ENCODE measurements at places on chromosomes 6 and 20.
A peak's percentile ranks its signal among the peaks of the same experiment; 100 is the strongest.

GRCh38 chr6:149988550-149989346, 25.0 kb downstream of the ULBP1 start:
- no peak for DNase-seq

- no peak for DNase-seq
These were observed 63.3 kb downstream of the TSPYL4 start for GRCh38 chr6:116190550-116190949.

GRCh38 chr6:56483929-56484328, 158.8 kb downstream of the DST start:
- no peak for DNase-seq

- no peak for DNase-seq
These were observed 269.1 kb downstream of the CD83 start for GRCh38 chr6:14386668-14387067.

- DNase-seq, result no peak
These were observed 538.0 kb upstream of the ID4 start for GRCh38 chr6:19299129-19299528.

- no peak for DNase-seq
These were observed 70.5 kb downstream of the CNKSR3 start for GRCh38 chr6:154440022-154440421.

DNA sequence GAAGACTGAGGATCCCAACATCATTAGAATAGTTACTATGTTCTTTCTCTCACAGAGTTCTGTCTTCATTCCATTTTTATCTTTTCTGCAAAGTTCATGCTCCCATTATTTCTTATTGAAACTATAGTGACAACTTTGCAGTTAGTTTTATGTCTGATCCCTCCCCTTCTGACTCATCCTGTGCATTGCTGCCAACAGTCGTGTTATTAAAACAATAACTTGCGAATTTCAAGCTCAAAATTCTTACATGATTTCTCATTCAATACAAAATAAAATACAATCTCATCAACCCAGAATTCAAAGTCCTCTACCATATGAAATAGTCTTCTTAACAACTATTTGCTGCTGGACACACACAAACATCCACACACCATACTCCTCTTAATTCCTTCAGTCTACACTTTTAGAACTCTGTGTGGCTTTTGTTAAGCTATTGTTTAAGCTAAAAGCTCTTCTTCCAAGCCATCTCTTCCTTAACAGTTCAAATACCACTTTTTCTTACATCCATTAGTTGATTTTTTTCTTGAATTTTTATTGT, 261.4 kb upstream of the IRAK1BP1 start:
- no peak for DNase-seq

DNA sequence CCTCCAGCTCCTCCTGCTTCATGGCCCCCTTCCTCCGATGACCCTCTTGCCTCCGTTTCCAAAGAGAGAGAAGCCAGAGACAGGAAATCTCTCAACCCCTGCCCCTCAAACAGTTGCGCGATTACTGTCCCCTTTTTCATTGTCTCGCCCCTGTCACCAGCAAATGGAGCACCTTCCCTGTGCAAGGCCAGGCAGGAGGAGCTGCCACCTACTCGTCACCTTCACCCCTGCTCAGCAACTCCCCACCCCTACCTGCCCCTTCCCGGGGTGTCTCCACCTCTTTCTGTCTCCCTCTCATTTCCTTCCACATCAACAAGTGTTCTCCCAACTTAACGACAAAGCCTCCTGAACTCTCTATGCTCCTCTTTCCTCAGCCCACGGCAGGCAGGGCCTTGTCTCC, 13.7 kb downstream of the PNLDC1 start:
- DNase-seq, result no peak

GRCh38 chr6:125539892-125540291, 209.5 kb upstream of the HEY2 start:
- DNase-seq, result no peak

GRCh38 chr6:27669624-27670301, 196.9 kb upstream of the ZNF184 start:
- DNase-seq, result no peak

DNA sequence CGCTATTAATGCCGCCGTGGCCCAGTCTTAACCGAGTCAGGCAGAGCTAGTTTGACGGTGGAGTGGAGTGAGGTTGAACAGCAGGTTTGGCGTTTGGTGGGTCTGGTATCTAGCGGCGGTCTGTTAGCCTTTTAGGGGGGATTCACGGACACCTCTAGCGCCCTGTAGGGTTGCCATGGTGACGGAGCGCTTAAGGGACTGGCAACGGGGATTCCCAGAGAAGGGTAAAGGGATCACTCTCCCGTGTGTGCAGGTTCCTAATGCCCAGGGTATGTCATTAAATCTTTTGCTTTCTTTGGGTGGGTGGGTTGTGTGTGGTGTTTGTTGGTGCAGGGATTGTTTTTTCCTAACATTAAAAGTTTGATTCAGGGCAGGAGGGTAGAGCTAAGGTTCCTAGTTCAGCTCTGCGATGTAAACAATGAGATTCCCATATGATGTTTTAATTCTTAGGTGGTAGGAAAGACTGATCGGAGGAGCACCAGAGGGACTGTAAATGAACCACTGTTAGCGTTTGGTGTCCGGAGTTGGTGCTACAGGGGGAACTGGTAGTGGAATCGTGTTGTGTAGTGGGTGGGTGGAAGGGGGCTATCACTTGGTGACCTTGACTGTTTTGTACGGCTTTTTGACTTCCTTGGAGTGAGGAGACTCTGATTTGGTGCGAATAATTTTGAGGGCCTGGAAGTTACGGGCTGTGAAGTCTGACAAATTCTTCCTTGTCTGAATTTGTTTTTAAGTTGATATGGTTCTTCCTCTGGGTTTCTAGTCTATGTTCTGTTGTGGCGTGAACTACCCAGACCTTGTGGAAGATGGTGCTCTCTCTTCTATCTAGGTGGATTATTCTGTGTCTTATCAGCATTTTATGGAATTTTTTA, 5.0 kb downstream of the BRD2 start:
- peak; percentile 40 for DNase-seq

DNA sequence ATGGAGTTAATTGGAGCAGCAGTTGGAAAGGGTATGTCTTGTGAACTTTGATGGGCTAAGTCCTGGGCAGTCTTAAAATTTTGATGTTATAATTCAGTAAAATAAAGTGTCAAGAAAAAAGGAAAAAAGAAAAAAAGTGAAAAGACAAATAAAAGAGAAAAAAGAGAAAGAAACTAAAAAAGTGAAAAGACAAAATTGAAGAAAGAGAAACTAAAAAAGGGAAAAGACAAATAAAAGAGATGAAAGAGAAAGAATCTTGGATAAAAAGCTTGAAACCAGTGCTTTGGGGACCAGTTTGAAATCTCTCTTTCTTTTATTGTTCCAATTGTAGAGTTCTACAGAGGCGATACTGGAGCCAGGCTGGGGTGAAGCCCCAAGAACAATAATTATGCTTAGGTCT, 12.0 kb upstream of the PGK2 start:
- no peak for DNase-seq

GRCh38 chr6:43741829-43742228, 28.2 kb upstream of the VEGFA start:
- DNase-seq, result no peak

DNA sequence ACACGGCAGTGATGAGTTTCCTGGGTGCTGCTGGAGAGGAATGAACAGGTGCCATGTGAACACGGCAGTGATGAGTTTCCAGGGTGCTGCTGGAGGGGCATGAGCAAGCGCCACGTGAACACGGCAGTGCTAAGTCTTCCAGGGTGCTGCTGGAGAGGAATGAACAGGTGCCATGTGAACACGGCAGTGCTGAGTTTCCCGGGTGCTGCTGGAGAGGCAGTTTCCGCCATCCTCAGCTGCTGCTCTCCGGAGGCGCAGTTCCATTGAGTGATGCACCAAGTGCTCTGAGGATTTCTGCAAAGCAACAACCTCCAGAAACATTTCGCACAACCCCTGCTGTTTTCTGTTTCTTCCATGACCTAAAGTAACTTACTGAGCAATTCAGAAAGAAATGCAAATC, 155.4 kb downstream of the SMOC2 start:
- no peak for DNase-seq

- no peak for DNase-seq
These were observed 97.9 kb upstream of the FOXP4 start for GRCh38 chr6:41448256-41448655.

- no peak for DNase-seq
These were observed 14.0 kb downstream of the EPB41L2 start for GRCh38 chr6:131048933-131049515.

- DNase-seq, result peak; percentile 85
These were observed 54.2 kb upstream of the HLA-A start for GRCh38 chr6:29887819-29888776.

DNA sequence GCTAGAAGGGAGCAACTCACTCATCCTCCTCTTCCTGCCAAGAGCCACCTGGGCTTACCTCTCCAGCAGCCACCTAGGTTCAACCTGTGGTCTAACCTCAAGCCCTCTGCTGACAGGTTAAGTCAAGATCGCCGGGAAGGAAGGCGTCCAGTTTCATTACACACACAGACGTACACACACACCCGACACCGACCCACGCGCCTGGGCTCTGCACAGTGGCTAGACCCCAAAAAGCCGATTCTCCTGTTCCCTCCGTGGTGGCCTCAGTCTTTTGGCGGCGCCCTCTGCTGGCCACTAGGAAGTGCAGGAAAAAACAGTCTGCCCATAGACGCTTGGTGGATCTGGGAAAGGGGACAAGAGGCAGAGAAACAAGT, 52.8 kb downstream of the MRPL14 start:
- peak; percentile 91 for DNase-seq

GRCh38 chr20:25295386-25296093, 47.7 kb downstream of the PYGB start:
- no peak for DNase-seq

- DNase-seq, result no peak
These were observed 145.3 kb downstream of the AIG1 start for GRCh38 chr6:143205991-143206390.

DNA sequence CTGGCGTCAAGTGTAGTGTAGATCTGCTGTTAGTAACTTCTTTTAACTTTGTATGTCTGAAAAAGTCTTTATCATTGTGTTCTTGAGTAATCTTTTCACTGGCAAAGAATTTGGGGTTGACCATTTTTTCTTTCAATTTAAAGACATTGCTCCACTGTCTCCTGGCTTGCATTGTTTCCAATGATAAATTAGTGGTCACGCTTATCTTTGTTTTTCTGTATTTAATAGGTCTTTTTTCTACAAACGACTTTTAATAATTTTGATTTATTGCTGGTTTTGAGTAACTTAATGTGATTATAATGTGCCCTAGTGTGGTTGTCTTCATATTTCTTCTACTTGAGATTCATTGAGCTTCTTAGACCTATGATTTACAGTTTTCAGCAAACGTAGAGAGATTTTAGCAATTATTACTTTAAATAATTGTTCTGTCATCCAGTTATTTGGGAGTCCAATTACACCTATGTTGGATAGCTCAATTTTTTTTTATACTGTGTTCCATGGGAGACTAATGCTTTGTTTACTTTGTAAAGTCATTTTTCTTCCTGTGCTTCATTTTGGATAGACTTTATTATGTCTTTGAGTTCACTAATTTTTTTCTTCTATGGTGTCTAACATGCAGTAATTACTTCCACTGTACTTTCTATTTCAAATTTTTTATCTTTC, 38.3 kb upstream of the HEY2 start:
- no peak for DNase-seq

- DNase-seq, result no peak
These were observed 24.6 kb upstream of the ID4 start for GRCh38 chr6:19812512-19813119.

GRCh38 chr6:24149836-24150235, 23.8 kb downstream of the NRSN1 start:
- no peak for DNase-seq

- no peak for DNase-seq
These were observed 48.4 kb upstream of the ARMC2 start for GRCh38 chr6:108799791-108800190.

- DNase-seq, result no peak
These were observed 91.0 kb upstream of the ESR1 start for GRCh38 chr6:151716526-151716932.

DNA sequence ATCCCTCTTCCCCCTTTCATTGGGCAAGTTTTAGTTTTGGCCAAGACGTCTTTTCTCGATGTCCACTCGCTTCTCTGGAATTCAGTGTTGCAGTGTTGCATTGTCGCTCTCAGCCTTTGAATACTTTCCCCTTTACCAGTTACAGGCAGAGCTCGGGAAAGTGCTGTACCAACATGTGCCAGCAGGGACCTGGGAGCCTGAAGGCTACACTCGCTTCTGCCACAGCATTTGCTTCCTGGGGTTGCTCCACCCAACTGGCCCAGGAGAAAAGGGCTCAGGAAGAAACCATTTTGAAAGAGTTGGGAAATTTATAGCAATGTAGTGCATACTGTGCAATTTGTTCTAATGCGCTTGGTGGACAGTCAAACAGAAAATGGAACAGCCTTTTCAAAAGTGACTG, 78.6 kb downstream of the LINC00237 start:
- DNase-seq, result no peak

DNA sequence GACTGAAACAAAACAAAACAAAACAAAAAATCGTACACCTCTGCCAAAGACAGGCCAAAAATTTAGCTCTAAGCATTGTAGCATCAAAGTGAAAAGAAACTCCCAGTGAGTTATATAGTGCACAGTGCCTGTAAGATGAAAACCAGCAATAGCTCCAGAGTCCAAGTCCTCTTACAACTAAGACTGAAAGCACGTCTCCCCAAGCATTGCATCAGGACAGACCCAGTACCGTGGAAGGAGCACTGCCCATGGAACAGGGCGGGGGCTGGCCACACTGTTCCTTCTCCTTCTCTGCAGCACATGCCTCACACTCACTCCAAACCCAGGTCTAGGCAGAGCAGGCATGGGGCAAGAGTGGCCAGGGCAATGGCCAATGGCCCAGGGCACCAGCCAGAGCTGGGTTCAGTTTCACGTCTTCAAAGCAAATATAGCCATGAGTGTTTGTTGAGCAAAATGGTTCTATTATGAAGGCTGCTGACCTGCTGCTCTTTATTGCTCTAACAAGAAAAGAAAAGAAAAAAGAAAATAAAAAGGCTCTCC, 72.2 kb upstream of the PBOV1 start:
- no peak for DNase-seq

- DNase-seq, result no peak
These were observed 48.7 kb downstream of the TNFAIP3 start for GRCh38 chr6:137915790-137916189.

- no peak for DNase-seq
These were observed 73.0 kb upstream of the FAM8A1 start for GRCh38 chr6:17527076-17527475.

DNA sequence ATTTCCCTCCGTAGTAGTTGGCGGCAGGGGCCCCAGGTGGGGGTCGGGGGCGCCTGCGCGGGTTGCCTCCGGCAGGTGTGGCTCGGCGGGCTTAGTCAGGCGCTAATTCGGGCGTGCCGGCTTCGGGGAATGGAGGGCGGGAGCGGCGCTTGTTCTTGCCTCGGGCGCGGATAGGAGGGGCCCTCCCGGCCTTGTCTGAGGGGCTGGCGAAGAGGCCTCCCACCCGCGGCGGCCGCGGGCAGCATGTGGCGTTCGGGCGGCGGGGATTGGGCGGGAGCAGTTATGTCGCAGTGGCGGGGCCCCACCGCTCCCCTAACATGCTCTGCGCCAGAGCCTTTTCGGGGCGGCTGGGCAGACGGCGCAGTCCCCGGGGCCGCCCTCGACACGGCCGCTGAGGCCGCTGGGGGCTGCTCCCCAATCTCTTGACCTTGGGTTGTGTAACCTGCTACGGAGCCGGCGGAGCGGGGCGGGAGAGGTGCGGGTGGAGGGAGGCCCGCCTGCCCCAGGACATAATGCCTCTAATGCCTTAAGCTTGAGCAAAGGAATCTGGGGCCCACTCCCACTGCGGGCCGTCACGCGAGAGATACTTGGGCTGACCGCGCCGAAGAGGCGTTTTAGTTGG, 1.1 kb downstream of the AMD1 start:
- peak; percentile 37 for DNase-seq
